ENCODE measurements at places on chromosomes 1 and 21.

GRCh38 chr1:107936498-107937481 lies 28.2 kb downstream of the VAV3 start:
- peak; percentile 72 for DNase-seq

DNA sequence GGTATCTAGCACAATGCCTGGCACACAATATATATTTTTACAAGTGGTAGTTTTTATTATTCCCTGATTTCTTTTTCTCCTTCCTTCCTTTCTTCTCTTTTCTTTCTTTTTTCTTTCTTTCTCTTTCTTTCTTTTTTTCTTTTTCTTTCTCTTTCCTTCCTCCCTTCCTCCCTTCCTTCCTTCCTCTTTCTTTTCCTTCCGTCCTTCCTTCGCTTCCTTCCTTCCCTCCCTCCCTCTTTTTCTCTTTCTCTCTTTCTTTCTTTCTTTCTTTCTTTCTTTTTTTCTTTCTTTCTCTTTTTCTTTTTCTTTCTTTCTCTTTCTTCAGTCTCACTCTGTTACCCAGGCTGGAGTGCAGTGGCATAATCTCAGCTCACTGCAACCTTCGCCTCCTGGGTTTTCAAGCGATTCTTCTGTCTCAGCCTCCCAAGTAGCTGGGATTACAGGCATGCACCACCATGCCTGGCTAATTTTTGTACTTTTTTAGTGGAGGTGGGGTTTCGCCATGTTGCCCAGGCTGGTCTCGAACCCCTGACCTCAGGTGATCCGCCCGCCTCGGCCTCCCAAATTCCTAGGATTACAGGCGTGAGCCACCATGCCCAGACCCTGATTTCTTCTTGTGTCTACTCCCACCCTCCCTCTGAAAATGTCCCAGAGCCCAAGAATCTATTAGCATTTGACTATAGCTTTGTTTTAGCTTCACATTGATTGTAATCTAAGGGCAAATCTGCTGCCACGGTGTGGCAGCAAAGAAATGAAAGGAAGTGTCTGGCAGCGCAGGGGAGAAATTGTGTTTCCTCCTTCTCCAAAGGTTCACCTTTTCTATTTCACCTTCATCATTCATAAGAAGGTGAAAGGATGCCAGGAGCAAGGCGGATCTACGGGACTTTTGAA lies 19.9 kb upstream of the ABCB10 start:
- DNase-seq: no peak

GRCh38 chr1:66984491-66984890 lies 59.7 kb downstream of the MIER1 start:
- DNase-seq: no peak

GRCh38 chr1:204149635-204150565 lies 1.9 kb downstream of the ETNK2 start:
- no peak for DNase-seq

DNA sequence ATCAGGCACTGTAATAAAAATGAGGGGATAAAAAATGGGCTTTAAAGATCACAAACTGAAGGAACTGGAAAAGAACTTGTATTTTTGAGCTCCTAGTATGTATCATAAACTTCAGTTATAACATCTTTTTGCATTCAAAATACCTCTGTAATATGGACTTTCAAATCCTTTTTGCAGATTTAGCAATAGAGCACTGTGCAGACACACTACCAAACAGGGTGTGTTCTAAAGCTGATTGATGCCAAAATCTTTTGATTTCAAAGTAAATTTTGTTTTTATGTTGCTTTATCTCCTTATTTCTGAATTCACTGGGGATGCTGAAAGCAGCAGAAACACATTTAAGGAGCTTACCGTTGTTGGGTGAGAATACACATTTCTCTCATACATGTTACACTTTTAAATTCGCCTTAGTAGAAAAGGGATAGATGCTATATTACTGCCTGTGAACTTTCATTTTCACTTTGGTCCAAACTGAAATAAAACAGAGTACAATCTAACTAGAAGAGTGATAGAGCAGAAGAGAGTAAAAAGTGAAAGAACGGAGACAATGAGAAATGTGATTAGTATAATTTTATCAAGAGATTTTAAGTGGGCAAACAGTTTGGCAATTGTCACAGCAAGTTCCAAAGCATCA lies 1126.6 kb downstream of the BRINP3 start:
- no peak for DNase-seq

DNA sequence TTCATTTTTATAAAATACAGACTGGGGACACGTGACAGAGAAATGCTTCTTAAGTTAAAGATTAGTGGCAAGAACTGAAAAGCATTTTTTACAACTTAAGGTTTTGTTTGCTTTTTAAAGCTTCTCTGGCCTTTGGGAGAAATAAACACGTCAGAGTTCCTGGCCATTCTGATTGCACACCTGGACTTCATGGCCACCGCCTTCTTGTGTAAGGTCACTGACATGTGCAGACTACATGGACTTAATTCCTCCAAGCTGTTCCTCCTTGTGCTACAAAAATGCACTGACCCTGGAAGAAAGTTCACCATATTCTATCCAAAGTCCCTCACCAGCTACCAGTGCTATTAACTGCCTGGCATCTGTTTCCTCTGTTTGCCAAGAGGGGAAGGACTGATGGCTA lies 56.1 kb downstream of the GADD45A start:
- DNase-seq: no peak

DNA sequence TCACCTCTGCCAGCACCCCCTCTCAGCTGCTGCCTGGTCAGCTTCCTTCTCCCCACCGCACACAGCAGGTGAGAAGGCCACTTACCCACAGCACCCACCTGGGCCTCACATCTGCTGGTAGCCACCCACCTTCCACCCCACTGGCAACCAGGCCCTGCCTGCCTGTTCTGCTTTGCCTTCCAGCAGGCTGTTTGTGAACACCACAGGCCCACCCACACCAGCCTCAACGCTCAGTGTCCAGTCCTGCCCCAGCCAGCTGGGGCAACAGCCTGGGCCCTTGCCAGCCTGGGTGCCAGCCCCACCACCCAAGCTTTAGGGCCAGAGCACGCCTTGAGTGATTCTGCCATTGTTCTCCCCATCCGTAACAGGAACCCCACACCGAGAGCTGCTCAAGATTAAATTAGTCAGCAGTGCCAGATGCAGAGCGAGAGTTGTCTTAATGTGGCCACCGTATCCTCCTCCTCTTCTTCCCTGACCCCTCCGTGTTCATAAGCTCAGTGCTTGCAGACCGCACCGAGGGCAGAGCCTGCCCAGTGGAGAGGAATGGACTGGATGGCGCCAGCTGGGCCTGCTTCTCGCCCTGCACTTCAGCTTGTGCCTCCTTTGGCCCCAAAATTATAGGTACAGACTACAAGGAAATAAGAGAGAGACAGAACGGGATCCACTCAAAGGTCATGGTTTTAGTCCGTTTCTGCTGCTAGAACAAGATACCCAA lies 120.3 kb upstream of the COL6A1 start:
- no peak for DNase-seq

DNA sequence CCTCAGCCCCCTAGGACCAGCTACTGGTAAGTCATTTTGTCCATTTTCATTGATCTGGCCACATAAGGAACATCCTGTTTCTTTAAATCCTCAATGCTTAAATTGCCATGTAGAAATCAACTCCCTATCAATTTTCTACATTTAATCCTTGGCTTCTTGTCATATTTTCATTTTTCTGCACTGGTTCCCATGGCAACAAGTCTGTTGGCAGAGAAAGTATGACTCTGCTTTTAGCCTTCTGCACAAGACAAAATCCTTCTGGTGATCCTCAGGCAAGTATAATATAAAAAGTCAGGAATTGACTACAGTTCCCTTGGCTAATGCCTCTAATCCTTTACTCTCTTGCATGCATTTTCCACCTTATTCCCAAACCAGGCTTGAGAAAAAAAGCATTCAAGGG lies 65.0 kb downstream of the LRRC40 start:
- DNase-seq: no peak

GRCh38 chr1:159274631-159275030 lies 27.5 kb upstream of the FCER1A start:
- no peak for DNase-seq

- no peak for DNase-seq
These were observed 2.8 kb upstream of the C1orf210 start for GRCh38 chr1:43288058-43288784.

DNA sequence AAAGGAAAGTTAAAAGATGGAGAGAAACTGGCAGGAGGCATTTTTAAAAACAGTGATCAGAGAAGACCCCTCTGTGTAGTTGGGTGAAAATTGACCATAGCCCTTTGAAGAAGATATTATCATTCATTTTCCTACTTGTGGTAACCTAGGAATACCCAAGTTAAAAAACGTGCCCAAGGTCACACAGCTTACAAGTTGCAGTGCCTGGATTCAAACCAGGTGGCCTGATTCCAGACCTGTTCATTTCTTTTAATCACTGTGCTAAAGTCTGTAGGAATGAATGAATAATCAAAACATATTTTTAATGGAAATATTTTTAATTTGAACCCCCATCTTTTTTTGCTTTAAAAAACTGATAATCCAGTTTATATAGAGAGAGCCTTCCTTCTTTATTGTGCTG lies 35.6 kb downstream of the MARK1 start:
- no peak for DNase-seq

GRCh38 chr1:162233066-162233465 lies 143.6 kb downstream of the SPATA46 start:
- DNase-seq: no peak

- DNase-seq: no peak
These were observed 167.3 kb downstream of the ZZZ3 start for GRCh38 chr1:77514921-77515776.

- DNase-seq: no peak
These were observed 11.3 kb downstream of the NBPF3 start for GRCh38 chr1:21451212-21451611.

GRCh38 chr21:44441581-44442265 lies 13.6 kb upstream of the LRRC3 start:
- no peak for DNase-seq

DNA sequence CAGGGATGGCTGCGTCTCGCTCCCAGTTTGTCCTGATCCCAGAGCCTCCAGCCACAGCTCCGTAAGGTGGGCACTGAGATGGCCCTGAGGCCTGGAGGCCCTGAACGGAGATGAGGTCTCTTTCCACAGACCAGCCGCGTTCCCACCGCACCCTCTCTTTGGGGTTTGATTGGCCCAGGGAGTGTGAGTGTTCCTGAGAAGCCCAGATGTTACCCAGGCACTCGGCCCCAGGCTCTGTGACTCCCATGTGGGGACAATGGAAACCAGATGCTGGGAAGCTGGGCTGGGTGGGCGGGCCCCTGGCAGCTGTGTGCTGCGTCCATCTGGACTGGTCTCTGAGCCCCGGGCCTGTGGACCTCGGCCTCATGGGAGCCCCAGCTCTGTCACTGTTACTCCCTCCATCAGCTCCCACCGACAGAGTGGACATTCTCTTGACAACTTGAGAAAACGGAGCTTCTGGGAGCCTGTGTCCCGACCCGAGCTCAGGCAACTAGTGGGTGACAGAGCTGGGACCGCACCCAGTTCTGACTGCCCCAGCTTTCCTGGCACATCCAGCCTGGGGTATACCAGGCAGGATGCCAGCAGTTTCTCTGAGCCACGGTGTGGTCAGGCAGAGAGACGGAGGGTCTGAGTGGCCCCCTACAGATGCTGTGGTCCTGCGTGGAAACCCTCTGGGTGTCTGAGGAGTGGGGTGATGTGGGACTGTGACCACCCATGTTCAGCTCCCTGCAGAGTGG lies 9.8 kb upstream of the COL6A1 start:
- DNase-seq: no peak

DNA sequence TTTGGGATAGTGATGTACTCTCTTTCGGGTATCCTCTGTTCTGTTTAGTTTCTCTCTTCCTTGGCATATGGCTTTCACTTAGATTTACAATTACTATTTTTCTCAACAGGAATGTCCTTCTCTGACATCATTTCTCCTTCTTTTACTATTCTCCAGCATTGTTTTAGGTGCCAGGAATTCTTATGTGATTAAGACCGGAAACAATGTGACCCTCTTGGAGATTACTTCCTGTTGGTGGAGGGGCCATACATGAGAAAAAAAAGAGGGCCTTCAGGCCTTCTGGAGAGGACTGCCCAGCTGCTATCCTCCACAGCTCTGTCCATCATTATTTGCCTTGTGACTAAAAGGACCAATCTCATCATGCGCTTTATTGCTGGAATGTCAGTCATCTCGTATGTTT lies 50.4 kb upstream of the ADAMTS5 start:
- no peak for DNase-seq

- DNase-seq: no peak
These were observed 24.5 kb upstream of the KIRREL1 start for GRCh38 chr1:157968946-157969345.

- peak; percentile 60 for DNase-seq
These were observed 7.1 kb downstream of the PRRX1 start for GRCh38 chr1:170670802-170671628.

GRCh38 chr1:38489844-38490270 lies 369.7 kb downstream of the RRAGC start:
- peak; percentile 75 for DNase-seq

DNA sequence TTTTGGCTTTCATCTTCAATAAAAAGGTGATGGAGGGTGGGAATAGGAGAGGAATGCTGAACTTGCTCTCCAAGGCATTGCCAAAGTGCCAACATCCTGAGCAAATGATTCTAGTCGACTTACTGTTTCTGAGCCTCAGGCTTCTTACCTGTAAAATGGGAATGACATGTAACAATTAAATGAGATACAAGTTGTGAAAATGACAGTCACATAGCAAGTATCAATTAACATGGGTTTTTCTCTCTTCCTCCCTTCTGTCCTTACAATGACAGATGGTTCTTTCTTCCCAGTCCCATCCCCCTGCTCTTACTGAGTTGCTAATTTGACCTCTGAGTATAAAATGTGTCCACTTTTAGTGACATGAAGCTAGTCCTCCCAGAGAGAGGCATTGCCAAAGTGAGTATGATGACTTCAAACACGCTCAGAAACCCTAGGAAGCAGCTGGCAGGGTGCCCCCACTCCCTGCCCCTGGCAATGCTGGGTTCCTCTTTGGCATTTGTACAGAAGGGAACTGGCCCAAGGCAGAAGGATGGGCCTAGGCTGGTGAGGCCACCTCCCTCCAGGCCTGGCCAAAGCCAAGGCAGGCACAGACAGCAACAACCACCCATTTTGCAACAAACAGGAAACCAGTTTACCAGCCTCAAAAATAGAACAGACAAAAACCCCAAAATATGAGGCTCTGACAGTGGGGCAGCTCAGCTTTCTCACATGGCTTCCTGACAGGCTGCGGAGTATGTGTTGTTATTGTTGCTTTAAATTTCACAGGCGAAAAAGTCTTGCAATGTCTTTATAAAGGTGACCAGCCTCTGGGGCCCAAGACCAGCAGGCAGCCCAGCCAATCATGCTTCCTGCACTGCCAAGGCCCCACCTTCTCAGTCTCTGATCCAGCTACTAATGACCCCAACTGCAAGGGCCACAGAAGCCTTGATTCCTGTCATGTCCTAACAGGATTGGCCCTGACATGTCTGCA lies 115.9 kb downstream of the HIVEP3 start:
- no peak for DNase-seq

All from stimulated activated CD4-positive, alpha-beta T cell treated with anti-CD3 and anti-CD28 coated beads, Interleukin-15, amount 100 ng/mL, for 24 hours (primary cell).